Stimulated activated CD4-positive, alpha-beta T cell treated with anti-CD3 and anti-CD28 coated beads, Interleukin-12 subunit alpha, Interleukin-12 subunit beta, amount 100 ng/mL, for 24 hours (primary cell): ENCODE measurements at places on chromosomes 16 and 17.

GRCh38 chr16:72517154-72517553 is 345.2 kb upstream of the PMFBP1 start:
- DNase-seq = no peak

GRCh38 chr17:48800626-48801217 is 16.3 kb downstream of the TTLL6 start:
- no peak for DNase-seq

DNA sequence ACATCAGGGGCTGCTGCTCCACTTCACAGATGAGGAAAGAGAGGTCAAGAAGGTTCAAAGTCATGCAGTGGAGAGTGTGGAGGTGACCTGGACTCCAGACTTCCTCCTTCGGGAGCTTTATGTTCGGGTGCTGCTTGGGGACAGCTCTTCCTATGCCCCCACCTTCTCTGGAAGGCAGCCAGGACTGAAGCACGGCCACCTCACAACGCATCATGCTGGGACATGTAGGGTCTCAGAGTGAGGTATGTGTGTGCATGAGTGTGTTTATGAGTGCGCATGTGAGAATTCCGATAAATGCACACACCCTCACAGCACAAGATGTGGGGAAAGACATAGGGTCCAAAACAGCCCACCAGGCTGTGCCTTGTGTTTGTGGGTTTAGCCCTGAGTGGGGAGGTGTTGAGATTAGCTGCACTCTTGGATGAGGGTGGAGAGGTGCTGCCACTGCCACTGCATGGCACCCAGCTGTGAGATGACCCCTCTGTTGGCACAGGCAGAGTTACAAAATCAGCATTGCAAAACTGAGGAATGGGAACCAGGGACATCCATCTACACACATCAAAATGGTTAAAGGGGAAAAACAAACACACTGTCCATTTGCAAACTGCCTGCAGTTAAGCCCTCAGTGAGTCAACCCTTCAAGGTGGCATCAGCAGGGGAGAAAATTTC is 367.4 kb downstream of the SEC14L1 start:
- no peak for DNase-seq

- no peak for DNase-seq
Measured at GRCh38 chr17:66467766-66468165, 165.4 kb downstream of the PRKCA start.

GRCh38 chr17:73496232-73496631 is 148.0 kb downstream of the SDK2 start:
- DNase-seq = no peak

DNA sequence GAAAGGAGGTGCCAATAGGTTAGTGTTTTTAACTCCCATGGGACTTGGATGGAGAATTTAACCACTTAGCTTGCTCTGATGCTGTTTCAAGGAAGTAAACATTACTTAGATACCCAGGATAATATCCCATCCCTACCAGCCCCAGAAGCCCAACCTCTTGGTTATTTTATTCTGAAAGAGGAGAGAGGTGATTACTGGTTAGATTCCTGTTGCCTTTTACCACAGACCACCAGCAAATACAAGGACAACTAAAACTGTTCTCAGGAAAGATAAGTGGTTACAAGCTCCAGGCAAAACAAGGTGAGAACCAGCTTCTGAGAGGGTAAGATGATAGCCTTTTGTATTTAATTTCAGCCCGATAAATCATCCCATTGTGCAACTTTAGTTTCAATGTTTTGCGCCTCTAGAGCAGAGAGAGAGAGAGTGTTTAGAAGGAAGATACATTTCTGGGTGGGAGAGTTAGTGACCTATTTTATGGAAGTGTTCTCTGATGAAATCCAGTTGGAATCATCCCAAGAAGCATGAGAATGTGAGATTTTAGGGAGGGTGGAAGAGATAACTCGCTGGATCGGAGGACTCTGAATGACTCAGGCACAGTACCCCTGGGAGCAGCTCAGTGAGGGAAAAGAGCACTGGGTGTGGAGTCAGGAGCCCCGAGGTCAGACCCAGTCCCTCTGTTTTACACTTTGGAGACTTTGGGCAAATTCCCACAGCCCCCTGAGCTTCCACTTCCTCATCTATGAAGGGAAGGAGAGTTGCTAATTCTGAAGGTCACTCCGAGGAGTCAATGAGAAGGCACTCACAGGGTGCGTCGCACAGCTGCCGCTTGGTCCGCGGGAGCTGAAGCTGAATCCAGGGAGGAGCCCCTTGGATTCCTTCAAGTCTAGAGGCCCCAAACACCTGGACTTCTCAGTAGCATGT is 12.1 kb downstream of the GLP2R start:
- no peak for DNase-seq

- no peak for DNase-seq
Measured at GRCh38 chr17:79654350-79654959, 43.6 kb upstream of the RBFOX3 start.

DNA sequence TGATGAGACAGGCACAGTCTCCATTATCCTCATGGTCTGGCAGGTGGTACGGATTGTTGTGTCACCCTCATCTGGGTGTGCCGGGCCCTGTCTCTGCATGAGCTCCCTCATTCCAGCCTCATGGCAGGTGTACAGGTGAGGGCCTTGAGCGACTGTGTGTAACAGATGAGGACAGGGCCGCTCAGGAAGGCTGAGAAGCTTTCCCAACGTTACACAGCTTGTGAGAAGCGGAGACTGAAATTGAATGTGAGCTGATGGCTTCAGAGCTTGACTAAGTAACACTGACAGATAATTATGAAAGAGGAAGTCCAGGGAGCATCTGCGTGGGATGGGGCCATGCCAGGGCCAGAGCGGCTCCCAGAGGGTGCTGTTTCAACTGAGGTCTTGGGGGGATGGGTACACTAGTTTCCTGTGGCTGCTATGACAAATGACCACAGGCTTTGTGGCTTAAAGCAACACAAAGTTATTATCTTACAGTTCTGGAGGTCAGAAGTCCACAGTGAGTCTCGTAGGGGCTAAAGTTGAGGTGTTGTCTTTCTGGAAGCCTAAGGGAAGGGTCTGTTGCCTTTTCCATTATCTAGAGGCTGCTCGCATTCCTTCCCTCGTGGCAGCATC is 36.7 kb downstream of the CMIP start:
- no peak for DNase-seq

DNA sequence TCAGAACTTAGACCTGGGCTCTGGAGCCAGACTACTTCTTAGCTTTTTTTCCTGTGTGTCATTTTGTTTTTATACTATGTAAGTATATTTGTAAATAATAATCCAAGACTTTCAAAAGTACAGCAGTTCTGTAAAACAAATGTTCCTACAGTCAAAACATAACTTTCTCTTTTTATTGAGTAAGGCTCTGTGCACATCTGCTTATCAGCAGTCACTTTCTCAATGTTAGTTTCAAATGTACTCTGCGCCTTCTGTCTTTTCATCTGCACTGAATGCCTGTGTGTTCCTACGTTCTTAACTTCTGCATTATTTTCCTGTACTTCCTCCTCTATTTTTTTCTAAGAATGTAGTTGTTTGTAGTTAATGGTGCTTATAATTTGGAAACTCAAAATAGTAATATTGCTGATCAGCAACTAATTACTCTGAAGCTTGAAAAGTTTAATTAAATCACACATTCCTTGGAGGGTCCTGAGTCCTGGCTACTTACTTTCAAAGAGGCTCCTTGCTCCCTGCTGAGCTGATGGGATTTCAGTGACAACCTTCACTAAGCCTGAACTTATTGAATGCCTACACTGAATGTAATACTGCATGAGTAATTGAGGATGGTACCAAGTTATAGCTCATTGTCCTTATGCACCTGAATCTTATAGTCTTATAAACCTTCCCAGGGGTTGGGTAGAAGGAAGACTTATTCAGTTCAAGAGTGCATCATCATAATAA is 329.9 kb downstream of the KCNJ2 start:
- DNase-seq = no peak

DNA sequence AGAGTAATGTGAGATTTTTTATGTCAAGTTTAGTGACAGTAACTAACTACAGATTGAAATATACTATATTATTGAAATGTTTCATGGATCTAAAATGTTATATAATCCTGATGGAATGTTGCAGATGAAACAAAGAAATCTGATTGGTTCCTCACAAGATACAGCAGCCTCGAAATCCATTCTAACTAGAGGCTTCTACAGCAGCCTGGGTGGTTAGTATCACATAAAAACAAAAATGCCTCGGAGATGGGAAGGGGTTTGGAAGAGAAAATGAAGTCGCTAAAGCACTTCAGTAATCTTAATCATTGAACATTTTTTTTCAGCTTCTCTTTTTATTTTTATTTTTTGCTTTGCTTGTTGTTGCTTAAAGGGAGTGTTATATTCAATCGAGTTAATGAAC is 75.2 kb downstream of the TANC2 start:
- DNase-seq = no peak

DNA sequence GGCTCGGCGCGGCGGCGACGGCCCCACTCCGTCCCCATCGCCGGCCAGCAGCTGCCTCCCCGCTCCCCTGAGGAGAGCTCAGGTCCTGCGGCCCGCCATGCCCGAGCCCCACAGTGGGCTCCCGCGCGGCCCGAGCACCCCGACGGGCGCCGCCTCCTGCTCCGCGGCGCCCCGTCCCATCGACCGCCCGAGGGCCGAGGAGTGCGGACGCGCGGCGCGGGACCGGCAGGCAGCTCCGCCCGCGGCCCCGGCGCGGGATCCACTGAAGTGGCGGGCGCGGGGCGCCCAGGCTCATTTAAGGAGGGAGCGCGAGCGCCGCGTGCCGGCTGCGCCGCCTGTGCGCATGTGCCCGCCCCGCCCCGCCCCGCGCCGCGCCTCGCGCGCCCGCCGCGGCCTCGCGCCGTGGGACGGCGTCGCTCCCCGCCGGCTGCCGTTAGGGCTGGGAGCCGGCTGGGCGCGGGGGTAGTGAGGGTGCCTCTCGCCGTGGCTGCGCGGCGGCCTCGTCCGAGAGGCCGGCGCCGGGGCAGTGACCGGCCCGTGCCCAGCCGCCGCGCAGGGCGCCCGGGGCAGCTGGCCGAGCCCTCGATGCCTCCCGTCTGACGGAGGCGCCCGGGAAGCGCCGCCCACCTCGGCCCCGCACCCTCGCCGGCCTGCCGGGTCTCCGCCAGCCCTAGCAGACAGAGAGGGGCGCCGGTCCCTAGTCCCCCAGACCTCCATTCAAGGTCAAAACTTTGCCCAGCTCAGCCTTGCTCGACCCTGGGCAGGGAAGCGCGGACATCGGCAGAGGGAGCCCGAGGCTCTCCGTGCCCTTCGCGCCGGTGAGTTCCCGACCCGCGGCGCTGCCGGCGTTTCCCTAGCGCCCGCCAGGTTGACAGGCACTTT is at the start of gene NETO2:
Gene NETO2 (minus strand): TSS at position 269 of the 882 bp plus-strand sequence. CDS start 333 bp downstream, outside the sequence.
- DNase-seq = peak; percentile 33

DNA sequence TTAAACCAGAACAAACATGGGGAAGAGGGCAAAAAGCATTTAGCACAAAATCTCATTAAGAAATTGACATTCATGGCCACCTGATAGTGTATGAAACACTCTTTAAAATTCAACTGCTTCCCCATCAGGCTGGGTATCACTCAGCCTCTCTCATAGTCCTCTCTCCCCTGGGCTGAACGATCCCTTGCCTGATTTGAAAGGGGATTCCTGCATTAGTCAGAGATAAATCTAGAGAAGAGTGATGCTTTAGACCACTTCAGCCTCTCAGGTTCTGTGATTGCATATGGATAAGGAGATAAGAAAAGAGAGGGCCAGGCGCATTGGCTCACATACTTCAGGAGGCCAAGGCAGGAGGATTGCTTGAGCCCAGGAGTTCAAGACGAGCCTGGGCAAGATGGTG is 280.0 kb downstream of the SOX9 start:
- no peak for DNase-seq

DNA sequence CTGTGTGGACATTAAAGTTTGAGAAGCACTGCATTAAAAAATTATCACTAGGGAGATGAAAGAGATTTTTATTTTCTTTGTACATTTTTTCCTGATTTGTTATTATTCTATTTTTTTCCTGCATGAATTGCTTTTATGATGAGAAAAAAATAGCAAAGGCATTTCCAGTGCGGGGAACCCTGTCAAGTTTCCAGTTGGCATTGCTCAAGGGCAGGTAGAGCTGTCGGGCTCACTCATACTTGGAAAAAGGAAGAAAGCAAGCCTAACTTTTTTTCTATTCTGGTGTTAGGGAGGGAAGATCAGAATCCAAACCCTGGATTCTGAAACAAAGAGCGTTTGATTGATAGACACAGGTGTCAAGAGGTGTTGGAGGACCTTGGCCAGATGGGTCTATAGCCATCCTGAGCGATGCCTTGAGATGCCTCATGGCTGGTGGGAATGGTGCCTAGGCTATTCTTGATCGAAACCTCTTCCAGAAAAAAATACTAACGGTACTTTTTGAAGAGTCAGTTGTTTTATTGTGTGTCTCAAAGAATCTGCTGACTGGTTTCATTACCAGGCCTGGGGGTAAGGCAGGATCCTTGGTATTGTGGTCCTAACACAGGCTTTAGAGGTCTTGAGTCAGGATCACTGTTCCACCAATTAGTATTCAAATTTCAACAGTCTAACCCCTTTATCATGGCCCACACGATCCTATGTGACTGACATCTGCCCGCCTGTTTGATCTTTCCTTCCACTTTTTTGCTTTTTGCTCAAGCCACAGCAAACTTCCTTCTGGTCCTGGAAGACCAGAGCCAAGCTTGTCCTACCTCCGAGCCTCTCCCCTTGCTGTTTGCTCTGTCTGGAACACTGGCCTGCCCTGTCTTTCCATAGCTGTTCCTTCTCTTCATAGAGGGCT is 20.1 kb downstream of the SNX29 start:
- DNase-seq = no peak

GRCh38 chr17:63434951-63435571 is 11.0 kb downstream of the CYB561 start:
- no peak for DNase-seq

GRCh38 chr17:78267253-78268073 is 36.0 kb downstream of the TMEM235 start:
- no peak for DNase-seq

GRCh38 chr17:65167566-65167965 is 30.4 kb downstream of the RGS9 start:
- no peak for DNase-seq

GRCh38 chr16:49688036-49688697 is 167.7 kb downstream of the ZNF423 start:
- no peak for DNase-seq

GRCh38 chr17:64920026-64920418 is 744 bp upstream of the LRRC37A3 start:
- no peak for DNase-seq

DNA sequence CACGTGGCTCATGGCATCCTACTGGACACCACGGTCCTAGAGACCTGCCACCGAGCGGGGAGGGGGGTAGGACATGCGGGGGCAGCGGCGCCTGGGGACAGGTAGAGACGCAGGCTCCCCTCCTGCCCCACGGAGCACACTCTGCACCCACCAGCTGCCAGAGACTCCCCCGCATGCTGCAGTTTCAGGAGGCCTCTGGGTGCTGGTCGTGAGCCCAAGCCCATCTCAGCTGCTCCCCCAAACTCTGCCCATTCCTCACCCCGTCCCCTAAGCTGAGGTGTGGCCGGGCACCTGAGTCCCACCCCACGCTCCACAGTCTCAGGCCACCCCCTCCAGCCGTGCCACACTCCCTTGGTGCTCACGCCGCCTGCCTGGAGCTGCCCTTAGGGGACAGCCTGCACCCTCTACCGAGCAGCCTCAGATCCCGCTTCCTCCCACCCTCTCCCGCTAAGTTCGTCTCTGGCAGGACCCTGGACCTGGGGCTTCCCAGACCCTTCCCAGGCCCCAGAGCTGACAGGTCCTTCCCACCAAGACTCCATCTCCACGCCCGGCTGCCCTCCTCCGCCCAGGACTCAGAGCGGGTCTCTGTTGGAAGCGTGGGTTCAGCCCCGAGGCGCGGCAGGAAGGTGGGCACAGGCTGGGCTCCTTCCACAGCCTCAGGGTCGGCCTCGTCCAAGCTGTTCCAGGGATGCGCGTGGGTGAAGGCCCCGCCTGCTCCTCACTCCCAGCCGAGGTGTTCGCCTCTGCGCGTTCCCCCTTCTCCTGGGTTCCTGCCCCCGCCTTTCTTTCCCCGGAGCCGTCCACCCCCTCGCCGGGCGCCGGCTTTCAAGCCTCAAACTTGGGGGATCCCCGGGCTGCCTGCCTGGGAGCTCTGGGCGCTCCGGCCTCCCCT is 1.3 kb downstream of the RAB40B start:
- no peak for DNase-seq
